ENCODE measurements at places on chromosomes 7 and 10. TPM values are rescaled to one million over a fixed set of nuclear protein-coding genes. Genes with fewer than 3 reads are reported as not detected.

CPED1 gene
- 40.0 TPM for total RNA-seq

SNX13 gene
- 56.0 TPM for total RNA-seq

FOXI2 gene
- total RNA-seq: 0.47 TPM

MYL10 gene
- 8.8 TPM for total RNA-seq

GNAT3 gene
- total RNA-seq: not detected

Data from metanephros (tissue), 2 donors.